ENCODE measurements at places on chromosomes 1 and 21.
A peak's percentile ranks its signal among the peaks of the same experiment; 100 is the strongest.

DNA sequence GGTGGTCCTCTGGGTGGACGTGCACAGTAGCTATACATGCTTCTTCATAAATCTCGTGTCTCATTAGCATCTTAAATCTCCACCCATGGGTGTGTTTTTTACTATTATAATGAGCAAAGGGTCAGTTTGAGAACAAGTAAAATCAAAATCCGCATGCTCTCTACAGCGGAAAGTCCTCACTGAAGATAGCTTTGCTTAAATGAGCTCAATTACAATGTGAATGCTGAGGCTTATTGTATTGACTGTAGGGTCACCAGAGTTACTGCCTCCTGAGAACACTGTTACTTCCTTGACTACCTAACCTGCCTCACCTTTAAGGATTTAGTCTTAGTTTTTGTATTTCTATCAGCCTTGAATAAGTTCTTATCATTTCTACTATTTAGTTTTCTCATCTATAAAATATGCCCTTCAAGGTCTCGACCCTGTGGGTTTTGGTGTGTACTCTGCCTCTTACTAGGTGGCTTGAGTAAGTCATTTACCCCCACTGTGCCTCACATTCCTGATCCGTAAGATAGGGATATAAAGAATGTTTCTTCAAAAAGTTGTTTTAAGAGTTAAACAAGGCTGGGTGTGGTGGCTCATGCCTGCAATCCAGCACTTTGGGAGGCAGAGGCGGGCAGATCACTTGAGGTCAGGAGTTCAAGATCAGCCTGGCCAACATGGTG, 7.9 kb downstream of the SLAMF7 start:
- no peak for DNase-seq

- no peak for DNase-seq
Observed at GRCh38 chr1:198400063-198400462, 140.4 kb downstream of the ATP6V1G3 start.

GRCh38 chr1:2337501-2337900, 53.9 kb downstream of the MORN1 start:
- no peak for DNase-seq

DNA sequence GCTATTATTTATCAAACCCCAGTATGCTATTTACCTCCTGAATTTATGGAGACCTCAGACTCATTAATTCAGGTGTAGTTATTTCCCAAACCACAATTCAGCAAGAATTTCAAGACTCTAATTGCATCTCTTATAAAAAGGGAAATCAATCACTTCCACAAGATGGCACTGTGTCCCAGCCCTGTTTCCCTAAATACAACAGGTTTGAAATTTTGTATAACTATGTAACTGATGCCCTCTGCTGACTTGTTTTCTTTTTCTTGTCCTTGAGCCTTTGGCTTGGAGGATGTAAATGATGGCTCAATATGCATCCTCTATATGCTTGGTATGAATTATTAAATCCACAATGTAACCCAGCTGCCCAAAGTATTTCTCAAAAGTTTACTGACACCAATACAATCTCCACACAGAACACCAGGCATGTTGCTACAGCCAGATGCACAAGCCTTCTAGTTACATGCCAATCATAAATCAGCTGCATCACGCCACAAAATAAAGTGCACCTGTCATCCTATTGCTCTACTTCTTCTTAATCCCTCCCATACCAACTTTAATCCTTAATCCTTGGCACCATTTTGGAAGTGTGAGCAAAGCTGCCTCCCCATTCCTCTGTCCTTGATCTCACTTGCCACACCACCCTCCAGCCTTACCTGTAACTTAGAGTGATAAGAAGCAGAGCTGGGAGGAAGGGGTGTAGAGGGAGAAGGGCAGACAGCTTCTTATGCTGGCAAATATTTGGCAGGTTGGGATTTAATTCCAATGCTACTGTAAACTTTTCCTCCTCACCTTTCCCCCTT, 9.0 kb downstream of the C1orf105 start:
- DNase-seq = peak; percentile 32

- DNase-seq = no peak
Observed at GRCh38 chr1:193540511-193540910, 354.1 kb upstream of the B3GALT2 start.

DNA sequence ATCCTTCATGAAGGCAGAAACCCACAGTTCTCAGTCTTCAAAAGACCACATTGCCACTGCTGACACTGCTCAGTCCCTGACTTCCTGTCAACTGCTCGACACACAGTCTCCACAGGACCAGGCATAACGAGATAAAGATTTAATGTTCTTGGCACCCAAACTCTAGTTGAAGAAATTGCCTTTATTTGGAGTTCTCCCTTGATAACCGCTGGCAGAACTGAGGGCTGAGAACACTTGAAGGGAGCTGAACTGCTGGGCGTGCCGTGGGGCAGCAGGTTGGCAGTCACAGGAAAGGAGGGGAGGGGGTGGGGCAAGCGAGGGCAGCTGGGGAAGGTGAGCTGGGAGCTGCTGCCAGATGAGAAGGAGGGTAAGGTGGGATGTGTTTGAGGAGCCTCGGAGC, 15.9 kb downstream of the HENMT1 start:
- DNase-seq = no peak

GRCh38 chr1:116316373-116316772, 56.7 kb upstream of the ATP1A1 start:
- DNase-seq = no peak

DNA sequence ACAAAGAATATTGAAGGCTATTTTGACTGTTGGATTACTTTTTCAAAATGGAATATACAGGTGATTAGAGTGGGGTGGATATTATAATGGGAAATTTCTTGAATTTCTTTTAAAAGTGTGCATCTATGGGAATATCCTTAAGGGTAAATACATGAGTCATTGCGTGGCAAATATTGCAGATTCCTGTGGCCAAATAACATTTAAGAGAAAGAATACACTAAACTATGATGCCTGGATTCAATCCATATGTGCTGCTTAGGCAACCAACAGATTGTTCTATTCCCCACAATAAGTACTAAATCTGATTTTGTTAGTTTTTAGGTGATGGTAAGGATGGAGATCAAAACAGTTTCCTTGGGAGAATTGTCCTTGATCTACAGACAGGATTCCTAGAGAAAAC, 119.5 kb downstream of the HMCN1 start:
- DNase-seq = peak; percentile 45

DNA sequence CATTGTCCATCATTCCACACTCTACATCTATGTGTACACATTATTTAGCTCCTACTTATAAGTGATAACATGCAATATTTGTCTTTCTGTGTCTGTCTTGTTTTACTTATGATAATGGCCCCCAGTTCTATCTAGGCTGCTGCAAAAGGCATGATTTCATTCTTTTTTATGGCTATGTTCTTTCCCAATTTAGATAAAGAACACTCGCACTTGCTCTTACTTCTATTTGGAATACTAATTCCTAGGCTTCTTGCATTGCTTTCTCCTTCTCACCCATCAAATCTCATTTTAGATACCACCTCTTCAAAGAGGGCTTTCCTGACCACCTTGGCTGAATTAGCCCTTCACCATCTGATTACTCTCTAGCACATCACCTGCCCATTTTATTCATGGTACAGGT, 3.0 kb upstream of the RGS4 start:
- no peak for DNase-seq
